D341Med (cell line): ENCODE measurements at places on chromosomes 6 and 20.

DNA sequence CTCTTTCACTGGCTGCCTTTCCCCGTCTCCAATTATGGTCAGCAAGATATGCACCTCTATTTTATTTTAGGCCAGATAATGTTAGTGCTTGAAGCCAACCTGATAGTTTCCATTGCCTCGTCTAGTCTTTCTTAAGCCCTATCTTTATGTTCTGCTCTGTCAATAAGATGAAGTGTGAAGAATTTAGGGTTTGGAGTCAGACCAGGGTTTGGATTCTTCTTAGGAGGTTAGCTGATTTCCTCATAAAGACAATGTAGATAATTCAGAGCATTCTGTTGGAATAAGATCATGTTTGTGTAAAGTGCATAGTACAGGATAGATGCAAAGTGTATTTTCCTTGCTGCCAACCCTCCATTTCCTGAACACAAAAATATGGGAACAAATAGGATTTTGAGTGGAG lies 43.8 kb downstream of the PKIB start:
- no peak for DNase-seq

- no peak for DNase-seq
Measured at GRCh38 chr6:73637404-73637803, 16.4 kb downstream of the SLC17A5 start.

GRCh38 chr20:20184149-20184548 lies 131.8 kb downstream of the CFAP61 start:
- DNase-seq: no peak

DNA sequence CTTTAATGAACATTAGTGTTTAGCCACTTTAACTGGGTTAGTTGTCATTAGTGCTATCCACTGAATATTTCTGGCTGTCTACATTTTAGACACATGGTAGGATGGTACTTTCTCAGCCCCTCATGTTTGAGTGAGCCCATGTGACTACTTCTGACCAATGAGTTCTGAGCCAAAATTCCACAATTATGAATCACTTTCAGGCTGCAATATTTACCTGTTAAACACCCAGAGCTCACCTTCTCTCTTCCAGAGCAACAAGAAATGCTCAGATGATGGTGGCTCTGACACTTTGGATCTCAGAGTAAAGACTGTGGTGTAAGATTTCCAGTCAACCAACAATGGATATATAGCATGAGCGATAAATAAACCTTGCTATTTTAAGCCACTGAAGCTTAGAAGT lies 24.8 kb downstream of the SPACA1 start:
- DNase-seq: no peak

DNA sequence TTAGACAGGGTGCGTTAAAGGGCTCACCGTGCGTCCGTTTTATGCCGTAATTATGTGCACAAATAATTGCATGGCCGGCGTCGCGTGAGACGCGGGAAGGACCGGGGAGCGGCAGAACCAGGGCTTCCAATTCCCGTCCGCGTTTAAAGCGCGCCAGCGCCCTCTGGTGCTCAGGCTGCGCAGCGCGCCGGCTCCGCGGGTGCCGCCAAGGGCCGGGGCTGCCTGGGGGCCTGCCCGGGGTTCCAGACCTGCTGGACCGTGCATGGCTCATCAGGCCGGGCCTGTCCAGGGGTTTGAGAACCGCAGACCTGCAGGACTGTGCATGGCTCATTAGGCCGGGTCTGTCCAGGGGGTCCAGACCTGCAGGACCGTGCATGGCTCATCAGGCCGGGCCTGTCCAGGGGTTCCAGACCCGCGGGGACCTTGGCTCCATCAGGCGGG lies 369.0 kb downstream of the THBS2 start:
- peak; percentile 65 for DNase-seq

DNA sequence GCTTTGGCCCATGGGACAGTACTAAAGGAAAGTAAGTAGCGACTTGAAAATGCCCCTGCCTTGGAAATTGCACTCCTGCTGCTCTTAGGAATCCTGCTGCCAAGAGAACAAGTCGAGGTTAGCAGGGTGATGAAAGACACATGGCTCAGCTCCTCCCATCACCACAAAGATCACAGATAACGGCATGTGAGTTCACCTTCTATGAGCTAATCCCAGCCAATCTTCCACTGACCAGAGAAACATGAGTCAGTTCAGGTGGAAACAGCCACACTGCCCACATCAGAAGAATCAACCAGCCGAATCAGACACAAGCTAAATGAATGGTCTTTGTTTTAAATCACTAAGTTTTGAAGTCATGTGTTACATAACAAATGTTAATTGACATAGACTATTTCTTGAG lies 106.3 kb downstream of the PRKN start:
- no peak for DNase-seq

GRCh38 chr6:42547407-42548329 lies 16.2 kb upstream of the UBR2 start:
- peak; percentile 94 for DNase-seq

DNA sequence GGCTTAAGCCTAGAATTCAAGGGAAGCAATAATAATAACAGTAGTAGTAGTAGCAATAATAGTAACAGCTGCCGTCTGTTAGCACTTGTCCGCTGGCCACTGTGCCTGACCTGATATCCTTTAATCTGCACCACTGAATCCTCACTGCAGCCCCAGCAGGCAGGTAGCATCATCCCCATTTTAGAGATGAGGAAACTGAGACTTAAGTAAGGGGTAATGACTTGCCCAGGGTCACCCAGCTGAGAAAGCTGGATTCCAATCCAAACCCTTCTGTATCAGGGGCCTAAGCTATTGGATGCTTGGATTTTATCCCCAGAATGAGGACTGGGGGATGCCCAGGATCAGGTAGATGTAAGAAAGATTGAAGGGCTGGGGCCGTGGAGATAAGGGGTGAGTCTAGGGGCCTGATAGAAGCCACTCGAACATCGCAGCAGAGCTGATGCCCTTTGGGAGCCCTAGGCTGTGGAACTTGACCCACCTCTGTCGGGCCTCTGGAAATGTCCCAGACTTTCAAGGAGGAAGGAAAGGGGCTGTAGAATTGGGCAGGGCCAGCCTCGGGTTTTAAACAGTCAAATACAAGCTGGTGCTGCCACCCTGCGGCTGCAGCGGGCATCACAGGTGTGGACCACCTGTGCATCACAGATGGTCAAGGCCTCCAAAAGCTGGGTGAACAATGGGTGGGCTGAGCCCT lies 102.1 kb upstream of the MYL9 start:
- peak; percentile 87 for DNase-seq

- DNase-seq: no peak
Measured at GRCh38 chr20:37622728-37623127, 71.1 kb upstream of the CTNNBL1 start.

DNA sequence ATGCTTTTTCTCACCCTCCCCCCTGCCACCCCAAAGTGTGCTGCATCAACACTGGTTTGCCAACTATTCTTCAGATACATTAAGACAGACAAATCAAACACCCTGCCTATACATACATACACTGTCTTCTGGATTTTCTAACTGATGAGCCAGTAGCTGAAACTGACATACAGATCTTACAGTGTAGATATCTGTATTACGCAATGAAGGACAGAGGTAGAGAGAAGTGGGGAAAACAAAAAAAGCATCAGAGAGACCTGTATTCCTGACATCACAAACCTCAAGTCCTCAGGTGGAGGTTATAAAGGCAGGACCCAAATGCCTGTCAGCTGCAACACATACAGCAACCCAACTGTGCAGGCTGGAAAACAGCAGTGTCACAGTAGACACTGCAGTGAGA lies 535.4 kb downstream of the HACE1 start:
- no peak for DNase-seq

DNA sequence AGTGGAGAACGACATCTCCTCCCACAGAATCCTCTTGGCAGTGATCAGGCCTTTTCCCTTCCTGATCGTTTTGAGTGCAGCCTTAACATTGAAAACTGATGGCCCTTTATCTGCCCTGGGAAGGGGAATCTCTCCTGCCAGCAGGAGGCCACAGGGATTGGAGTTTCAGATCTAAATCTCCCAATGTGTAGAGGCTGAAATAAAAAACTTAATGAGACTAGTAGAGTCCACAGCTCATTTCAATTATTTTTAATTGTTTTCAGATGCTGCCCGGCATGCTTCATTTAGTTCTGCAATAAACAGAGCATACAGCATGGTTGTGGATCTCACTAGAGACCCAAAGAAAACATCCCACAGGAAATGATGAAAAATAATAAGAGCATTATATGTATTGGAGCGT lies 662.2 kb upstream of the HS3ST5 start:
- no peak for DNase-seq

- DNase-seq: no peak
Measured at GRCh38 chr20:881051-881782, 34.9 kb downstream of the ANGPT4 start.

- DNase-seq: no peak
Measured at GRCh38 chr6:13380761-13381160, 52.4 kb upstream of the TBC1D7 start.

DNA sequence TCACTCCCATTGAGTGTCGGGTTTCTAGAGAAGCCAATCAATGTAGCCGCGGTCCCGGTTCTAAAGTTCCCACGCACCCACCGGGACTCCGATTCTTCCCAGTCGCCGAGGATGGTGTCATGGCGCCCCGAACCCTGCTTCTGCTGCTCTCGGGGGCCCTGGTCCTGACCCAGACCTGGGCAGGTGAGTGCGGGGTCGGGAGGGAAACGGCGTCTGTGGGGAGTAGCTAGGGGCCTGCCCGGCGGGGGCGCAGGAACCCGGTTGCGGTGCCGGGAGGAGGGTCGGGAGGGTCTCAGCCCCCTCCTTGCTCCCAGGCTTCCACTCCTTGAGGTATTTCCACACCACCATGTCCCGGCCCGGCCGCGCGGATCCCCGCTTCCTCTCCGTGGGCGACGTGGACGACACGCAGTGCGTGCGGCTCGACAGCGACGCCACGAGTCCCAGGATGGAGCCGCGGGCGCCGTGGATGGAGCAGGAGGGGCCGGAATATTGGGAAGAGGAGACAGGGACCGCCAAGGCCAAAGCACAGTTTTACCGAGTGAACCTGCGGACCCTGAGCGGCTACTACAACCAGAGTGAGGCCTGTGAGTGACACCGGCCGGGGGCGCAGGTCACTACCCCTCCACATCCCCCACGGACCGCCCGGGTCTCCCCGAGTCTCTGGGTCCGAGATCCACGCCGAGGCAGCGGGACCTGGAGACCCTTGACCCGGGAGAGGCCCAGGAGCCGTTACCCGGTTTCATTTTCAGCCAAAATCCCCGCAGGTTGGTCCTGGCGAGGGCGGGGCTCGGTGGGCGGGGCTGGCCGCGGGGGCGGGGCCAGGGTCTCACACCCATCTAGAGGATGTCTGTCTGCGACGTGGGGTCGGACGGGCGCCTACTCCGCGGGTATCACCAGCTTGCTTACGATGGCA lies 35.2 kb upstream of the HLA-G start:
- no peak for DNase-seq

- DNase-seq: no peak
Measured at GRCh38 chr20:9496155-9496554, 18.2 kb upstream of the LAMP5 start.

DNA sequence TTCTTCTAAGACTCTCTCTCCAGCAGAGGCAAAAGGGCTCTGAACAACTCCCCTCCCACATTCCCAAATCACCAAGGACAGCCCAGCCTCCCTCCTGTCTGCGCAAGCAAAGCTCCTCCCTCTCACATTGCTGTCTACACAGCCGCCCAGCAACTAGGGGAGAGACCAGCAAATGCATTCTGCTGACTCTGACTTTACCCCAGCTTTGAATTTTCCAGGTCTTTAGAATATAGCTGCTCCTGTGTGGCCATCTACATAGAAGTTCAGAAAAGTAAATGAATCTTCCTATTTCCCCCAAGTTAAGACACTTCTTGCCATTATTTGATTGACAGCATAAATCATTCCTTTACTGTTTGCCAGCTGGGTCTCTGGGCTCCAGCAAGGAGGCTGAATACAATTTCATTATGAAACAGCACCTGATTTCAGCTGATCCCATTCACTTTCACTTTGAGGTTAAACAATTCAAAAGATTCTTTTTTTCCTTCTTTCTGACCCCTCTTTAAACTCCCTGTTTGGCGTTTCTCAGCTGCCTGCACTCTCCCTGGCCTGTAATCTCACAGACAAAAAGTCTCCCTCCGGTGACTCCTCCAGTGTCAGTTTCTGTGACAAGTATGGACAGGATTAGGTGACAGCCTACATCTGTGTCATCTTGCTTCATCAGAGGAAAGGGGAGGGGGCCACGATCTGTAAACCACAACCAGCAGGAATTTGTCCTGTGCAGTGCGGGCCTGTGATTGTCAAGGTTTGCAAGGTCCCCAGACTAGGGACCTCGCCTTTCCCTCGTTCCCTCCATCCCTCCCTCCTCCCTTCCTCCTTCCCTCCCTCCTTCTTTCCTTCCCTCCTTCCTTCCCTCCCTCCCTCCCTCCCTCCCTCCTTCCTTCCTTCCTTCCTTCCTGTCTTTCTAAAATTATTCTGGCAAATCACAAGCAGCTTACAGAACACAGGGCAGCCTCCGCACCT lies 205.6 kb upstream of the RIN2 start:
- DNase-seq: no peak

DNA sequence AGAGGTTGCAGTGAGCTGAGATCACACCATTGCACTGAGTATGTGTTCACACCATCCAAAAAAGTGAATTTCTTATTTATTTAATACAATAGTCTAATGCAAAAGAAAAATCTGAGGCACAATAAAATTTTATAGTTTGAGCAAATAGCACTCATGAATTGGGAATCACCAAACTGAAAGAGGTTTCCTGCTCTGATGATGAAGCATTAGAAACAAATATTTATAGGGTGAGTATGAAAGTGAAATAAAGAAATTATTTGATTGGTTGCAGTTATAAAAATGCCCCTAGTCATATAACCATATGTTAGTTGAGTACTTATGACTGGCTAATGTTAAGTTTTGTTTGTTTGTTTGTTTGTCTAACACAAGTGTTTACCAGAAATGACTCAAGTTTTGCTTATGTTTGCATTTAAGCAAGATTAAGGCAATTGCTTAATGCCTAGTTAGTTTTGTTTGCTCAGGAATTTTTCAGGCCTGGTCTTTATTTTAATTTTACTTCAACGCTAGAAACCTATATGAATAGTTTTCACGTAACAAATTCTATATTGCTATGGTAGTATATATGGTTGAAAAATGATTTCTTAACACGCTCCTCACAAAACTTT lies 151.5 kb upstream of the FAM83B start:
- DNase-seq: no peak

- no peak for DNase-seq
Measured at GRCh38 chr6:10323018-10323417, 91.9 kb downstream of the TFAP2A start.

GRCh38 chr6:4668271-4669179 lies 107.7 kb upstream of the CDYL start:
- no peak for DNase-seq

DNA sequence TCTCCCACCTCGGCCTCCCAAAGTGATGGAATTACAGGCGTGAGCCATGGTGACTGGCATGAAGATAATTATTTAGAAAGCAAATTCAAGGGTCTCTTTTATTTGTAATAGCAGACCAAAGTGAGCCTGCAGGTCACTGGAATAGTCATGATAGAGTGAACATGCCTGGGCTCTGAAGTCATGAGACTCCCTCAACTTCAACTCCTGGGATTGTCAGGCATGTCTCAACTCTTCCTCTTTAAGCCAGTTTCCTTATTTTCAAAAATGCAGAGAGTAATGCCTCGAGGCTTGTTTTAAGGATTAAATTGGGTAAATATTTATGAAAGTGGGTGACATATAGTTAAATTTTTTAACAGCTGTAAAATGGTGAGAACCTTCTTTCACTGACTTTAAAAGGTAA lies 22.7 kb upstream of the HECA start:
- DNase-seq: no peak

- no peak for DNase-seq
Measured at GRCh38 chr20:59103573-59103972, 60.0 kb upstream of the ZNF831 start.
